ENCODE measurements at places on chromosomes 3 and 15. TPM values are rescaled to one million over a fixed set of nuclear protein-coding genes. Genes with fewer than 3 reads are reported as not detected.

DNA sequence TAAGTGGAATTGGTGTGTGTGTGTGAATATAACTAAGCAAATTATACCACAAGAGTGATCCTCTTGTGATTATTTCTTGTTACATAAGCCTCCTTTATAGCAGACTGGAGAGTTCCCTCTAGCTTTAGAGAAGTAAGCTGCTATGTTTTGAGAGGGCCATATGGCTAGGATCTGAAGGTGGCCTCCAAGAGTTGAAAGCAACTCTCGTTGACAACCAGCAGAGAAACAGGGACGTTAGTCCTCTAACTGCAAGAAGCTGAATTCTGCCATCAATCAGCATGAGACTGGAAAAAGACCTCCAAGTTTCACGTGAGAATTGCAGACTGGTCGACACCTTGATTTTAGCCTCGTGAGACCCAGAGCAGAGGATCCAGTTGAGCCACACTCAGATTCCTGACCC, 278.5 kb upstream of the ZNF717 start:
- H3K4me1 ChIP-seq: no peaks in the 10 kb centered on the region
- H3K27me3 ChIP-seq: no peaks in the 10 kb centered on the region
- no peak for DNase-seq

DNA sequence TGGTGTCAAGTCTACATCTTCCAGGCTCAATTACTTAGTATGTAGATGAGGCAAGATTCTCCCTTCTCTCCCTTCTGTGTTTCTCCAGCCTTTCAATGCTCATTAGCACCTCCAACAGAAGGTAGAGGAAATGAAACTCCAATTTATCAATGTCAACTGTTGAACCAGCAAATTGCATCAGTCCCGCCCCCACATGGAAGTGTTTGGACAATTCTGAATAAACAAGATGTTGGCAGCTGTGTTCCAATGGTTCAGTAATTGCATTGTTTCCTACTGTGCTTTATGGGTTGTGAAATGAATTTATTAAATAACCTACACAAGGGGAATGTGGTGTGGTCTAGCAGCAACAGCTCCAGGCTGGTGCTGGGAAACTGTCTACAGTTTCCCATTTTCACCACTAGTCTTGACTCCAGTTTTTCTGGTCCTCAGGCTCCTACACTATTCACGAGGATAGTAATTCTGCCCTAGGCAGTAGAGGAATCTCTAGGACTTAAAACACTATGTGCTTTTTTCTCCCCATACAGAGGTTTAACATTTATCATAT, 91.9 kb downstream of the MB21D2 start:
- no peak overlapping the region for H3K4me3 ChIP-seq
- no peaks in the 10 kb centered on the region for H3K27me3 ChIP-seq
- no peaks in the 10 kb centered on the region for H3K36me3 ChIP-seq

DNA sequence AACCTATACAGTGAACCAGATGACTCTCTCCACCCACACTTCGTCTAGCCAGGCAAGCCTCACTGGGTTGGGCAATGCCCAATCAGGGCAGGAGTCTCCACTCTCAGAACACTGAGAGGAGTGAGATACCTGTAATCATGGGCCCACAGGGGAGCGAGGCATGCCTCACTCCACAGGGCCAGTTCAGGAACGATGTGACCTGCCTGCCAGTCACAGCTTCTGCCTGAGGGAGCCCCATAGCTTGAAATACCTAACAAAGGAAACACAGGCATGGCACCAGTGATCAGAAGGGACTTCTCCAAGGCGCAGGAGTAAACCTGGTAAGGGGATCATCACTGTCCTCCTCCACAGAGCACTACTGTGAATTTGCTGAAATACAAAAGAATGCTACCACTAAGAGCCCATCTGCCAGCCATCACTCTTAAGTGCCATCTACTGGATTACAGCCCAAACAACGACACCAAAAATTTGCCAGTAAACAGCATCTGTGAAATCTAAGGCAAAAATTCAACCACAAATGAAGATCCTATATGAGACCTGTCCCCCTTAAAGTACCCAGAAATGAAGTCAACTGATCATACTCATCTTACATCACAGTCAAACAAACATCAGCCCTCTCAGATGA, 689.9 kb upstream of the SEMA6D start:
- H3K27me3 ChIP-seq: no peaks in the 10 kb centered on the region
- no peak overlapping the region for H3K27ac ChIP-seq
- no peak for DNase-seq
- H3K4me3 ChIP-seq: no peak overlapping the region
- no peaks in the 10 kb centered on the region for H3K36me3 ChIP-seq

DNA sequence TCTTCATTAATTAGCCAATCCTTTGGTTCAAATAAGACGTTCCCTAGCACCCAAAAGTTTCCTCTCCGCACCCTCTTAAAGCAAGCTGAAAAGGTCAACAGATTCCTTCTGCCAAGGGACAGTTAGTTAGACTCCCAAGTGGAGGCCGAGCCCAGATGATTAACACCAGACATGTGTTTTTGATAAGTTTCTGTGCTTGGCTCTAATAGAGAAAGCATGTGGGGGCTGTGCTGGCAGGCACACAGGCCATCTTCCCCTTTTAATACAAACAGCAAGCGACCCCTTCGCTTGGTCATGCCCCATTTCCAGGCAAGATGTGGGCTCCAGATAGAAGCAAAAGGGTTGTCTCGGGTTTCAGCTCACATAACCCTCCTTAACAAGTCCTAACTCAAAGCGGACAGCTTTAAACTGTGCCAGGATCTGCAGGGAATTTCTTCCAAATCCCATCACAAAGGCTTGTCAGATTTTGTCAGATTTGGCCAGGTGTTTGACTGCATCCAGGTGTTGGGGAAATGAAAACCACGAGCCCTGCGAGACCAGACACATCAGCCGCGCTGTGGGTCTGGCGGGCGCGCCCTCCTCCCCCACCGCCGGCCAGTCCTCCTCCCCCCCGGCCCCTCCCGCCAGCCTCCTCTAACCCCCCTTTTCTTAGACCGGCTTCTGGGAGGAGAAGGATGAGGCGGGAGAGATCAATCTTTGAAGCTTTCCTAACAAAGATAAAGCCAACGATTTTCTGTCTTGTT, 3.3 kb downstream of the HES1 start:
- peaks cover 10% of the 10 kb centered on the region for H3K4me1 ChIP-seq
- H3K27me3 ChIP-seq: no peaks in the 10 kb centered on the region

DNA sequence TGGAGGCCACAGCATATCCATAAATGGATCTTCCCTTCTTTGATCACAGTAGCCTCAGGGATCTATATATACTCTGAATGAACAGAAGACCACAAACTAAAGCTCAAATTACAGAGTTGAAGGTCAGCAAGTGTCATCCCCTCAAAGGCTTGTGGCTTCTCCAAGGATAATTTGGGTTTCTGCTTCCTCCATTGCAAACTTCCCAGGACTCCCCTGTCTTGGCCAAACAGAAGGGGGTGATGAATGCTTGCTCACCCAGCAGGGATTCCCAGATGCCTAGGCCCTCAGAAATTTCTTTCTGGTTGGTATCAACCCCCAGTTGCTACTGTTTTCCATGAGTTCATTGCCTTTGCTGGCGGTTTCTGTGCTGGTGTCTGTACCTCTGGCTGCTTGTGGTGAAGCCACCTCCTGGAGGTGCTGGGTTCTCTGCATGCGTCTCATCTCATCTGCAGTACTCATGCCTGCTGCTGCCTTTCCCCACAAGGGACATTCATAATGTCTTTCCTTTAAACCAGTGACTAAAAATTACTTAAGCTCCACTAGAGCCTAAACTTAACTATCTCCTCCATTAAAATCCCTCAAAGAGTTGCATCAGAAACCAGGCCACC, 17.7 kb downstream of the ENTPD3 start:
- H3K4me3 ChIP-seq: no peak overlapping the region
- DNase-seq: no peak
- no peaks in the 10 kb centered on the region for H3K36me3 ChIP-seq
- no peaks in the 10 kb centered on the region for H3K4me1 ChIP-seq
- H3K27me3 ChIP-seq: no peaks in the 10 kb centered on the region
- no peak overlapping the region for H3K27ac ChIP-seq

DNA sequence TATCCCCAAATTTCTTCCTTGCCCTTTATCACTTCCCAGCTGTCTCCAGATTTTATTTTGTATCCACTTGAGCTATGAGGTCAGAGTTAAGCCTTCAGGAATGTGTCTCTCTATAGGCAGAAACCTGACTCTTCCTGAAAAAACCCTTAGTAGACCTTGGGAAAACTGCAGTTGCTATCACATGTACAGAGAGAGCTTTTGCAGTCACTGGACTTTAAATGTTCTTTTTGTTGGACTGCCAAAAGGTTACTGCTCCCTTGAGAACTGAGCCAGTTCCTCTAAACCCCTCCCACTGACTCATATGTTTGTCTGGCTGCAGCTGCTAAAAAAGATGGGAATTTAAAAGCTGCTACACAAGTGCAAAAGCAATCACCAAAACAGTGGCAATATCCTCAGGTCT, 169.1 kb upstream of the CCDC54 start:
- H3K36me3 ChIP-seq: no peaks in the 10 kb centered on the region
- peak; percentile 28 for DNase-seq
- H3K4me1 ChIP-seq: no peaks in the 10 kb centered on the region
- peak overlapping the region; percentile 65 for H3K27ac ChIP-seq
- no peak overlapping the region for H3K4me3 ChIP-seq

DNA sequence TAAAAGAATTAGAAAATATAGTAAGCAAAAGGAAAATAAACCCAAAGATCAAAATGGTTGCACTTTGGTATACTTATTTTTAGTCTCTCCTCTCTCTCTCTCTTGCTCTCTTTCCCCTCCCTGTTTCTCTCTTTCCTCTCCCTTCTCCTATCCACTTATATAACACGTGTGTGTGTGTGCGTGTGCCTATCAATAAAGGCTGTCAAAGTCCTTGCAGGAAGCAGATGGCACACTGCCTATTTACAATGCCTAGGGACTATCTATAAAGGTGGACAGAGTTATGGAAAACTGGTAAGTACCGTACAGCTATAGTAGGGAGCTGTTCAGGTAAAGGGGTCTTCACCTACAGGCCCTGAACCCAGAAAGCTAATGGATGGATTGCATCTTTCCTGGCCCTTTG, 161.6 kb downstream of the SQOR start:
- H3K27me3 ChIP-seq: no peaks in the 10 kb centered on the region
- H3K4me3 ChIP-seq: no peak overlapping the region
- no peaks in the 10 kb centered on the region for H3K4me1 ChIP-seq
- DNase-seq: no peak

- H3K27ac ChIP-seq: no peak overlapping the region
- no peak for DNase-seq
- no peak overlapping the region for H3K4me3 ChIP-seq
- no peaks in the 10 kb centered on the region for H3K4me1 ChIP-seq
- H3K36me3 ChIP-seq: no peaks in the 10 kb centered on the region
These were observed 32.3 kb upstream of the SYNPR start for GRCh38 chr3:63245726-63246241.

GRCh38 chr3:42096796-42097565, 5.8 kb downstream of the TRAK1 start:
- no peaks in the 10 kb centered on the region for H3K27me3 ChIP-seq
- peaks cover 18% of the 10 kb centered on the region for H3K4me1 ChIP-seq
- H3K27ac ChIP-seq: no peak overlapping the region
- H3K36me3 ChIP-seq: no peaks in the 10 kb centered on the region

GRCh38 chr3:54876694-54877093, 51.2 kb downstream of the LRTM1 start:
- H3K27me3 ChIP-seq: no peaks in the 10 kb centered on the region
- no peaks in the 10 kb centered on the region for H3K36me3 ChIP-seq
- H3K4me3 ChIP-seq: no peak overlapping the region

GRCh38 chr3:63228677-63229076, 49.4 kb upstream of the SYNPR start:
- H3K27ac ChIP-seq: no peak overlapping the region
- no peaks in the 10 kb centered on the region for H3K4me1 ChIP-seq
- no peak for DNase-seq
- no peak overlapping the region for H3K4me3 ChIP-seq
- no peaks in the 10 kb centered on the region for H3K36me3 ChIP-seq

- no peak overlapping the region for H3K27ac ChIP-seq
- H3K36me3 ChIP-seq: no peaks in the 10 kb centered on the region
- DNase-seq: no peak
These were observed 10.1 kb upstream of the P2RY12 start for GRCh38 chr3:151394611-151395010.

DNA sequence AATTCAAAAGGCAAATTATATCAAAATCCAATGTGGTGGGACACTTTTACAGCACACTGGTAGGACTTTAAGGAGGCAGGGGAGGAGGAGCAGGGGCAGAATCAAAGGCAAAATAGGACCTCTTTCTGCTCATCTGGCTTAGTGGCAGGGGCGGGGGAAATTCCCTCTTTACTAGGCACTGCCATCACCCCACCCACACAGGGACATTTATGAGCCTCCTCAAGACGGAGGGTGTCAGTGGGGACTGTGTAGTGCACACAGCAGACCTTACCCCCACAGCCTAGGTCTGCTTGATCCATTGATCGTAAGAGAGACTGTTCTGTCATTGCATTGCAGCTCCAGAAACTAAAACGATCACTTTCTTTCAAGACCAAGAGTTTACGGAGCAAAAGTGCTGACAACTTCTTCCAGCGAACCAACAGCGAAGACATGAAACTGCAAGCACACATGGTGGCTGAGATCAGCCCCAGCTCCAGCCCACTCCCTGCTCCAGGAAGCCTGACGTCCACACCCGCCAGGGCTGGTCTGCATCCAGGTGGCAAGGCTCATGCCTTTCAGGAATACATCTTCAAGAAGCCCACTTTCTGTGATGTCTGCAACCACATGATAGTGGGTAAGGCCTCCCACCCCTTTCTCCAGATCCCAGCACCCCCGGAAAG, 62.9 kb downstream of the STAC start:
- no peak overlapping the region for H3K27ac ChIP-seq
- no peaks in the 10 kb centered on the region for H3K4me1 ChIP-seq
- DNase-seq: no peak
- no peaks in the 10 kb centered on the region for H3K36me3 ChIP-seq
- no peak overlapping the region for H3K4me3 ChIP-seq

DNA sequence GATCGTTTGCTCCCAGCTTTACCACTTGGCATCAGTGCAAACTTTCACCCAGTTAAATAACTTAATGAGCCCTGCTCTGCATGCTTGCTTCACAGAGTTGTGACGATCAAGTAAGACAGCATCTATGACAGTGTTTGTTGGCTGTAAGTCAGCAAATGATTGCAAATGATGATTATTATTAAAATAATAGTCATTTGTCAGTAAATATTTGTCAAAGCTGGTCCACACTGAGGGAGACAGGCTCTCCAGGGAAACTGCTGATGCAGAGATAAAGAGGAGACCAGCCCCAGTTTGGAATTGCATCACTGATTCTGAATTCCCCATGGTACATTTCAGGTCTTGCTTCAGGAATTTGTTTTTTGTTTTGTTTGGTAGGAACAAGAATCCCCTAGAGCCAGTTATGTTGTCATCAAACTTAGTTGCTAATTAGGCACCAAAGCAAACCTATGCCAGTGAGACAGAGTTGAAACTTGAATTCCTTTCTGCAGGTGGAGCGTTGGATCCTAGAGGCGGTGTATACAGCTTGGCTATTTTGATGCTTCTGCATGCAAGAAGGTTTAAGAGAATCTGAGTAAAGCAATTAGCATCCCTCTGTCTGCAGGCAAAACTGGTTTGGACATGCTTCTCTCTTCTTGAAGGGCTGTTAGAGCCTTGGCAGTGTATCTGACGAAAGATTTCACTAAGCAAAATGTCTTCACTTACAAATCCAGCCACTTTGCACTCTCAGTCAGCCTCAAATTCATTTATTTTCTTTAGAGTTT, 338.6 kb upstream of the TPRG1 start:
- H3K4me1 ChIP-seq: no peaks in the 10 kb centered on the region
- H3K27me3 ChIP-seq: no peaks in the 10 kb centered on the region
- no peak overlapping the region for H3K27ac ChIP-seq

Gene GOLGA6A
- not detected for total RNA-seq

Gene ARNT2
- total RNA-seq: 3.5 TPM

Gene ANAPC13
- 42.3 TPM for total RNA-seq

Gene NOX5
- total RNA-seq: 0.52 TPM

Gene CACNA2D3
- 2.4 TPM for total RNA-seq

Gene DCLK3
- not detected for total RNA-seq

Gene PAK6
- 2.3 TPM for total RNA-seq

Gene TMEM212
- 1.2 TPM for total RNA-seq

Gene POMGNT2
- total RNA-seq: 26.5 TPM

Gene EIF4A2
- 489 TPM for total RNA-seq

All from uterus (tissue), 4 donors.